ENCODE measurements at places on chromosomes 7 and 10.

DNA sequence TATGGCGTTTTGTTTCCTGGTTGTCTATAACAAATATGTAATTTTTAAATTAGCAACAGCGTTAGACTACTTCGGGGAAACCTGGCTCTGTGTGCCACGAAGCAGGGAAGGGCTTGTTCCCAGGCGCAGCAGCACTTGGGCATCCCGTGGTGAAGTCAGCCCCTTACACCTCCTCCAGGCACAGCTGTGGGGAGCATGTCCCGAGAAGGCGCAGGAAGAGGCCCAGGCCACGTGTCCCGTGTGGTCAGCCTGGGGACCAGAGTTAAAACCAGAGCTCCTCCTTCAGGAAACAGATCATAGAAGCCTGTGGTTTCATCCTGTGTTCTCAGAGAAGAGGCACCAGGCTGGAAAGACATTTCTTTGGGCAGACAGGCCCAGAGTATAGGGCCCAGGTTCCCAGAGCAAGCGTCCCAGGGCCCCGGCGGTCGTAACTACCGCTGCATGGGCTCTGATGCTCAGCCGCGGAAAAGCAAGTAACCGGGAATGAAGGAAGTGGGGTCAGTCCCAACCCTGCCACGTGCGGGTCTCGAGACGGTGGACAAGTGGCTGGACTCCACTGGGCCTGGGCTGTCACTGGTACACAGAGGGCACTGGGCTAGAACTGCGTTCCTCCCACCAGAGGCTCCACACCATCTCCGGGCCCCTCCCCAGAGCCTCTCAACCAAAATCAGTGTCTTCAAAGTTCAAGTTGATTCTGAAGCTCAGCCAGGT lies 7.1 kb downstream of the NUDT1 start:
- no peak for DNase-seq

- no peak for DNase-seq
Observed at GRCh38 chr7:142860968-142861367, 6.1 kb downstream of the EPHB6 start.

DNA sequence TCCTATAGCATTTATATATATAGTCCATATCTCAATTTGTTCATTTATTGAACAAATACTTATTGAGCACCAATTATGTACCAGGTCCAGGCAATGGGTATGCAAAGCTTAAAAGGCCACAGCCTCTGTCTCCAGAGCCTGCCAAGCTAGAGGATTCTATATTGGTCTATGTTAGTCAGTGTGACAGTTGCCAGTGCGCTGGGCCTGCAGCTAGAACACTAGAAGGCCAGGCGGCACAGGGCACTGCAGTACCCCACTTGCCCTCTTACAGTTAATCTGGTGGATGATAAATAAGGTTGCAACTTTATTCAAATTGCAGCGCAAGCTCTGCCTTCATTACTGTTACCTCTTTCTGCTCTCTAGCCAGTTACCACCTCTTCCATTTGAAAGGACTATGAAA lies 68.8 kb downstream of the PPP1R3C start:
- no peak for DNase-seq

DNA sequence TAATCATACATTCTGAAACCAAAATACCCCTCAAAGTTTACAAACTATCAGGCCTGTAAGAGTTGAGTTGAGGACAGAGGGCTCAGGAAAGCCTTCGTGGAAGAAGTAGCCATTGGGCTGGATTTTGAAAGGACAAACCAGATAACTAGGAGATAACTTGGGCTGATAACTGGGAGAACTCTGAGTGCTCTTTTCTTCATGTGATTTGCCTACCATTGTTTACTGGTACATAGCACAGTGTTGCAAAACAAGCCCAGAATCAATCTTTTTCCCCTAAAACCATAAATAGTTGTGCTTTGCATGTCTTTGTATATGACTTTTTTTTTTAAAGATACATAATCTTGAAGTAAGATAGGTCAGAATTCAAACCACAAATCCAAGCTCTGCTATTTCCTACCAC lies 106.7 kb upstream of the ITGB1 start:
- no peak for DNase-seq

DNA sequence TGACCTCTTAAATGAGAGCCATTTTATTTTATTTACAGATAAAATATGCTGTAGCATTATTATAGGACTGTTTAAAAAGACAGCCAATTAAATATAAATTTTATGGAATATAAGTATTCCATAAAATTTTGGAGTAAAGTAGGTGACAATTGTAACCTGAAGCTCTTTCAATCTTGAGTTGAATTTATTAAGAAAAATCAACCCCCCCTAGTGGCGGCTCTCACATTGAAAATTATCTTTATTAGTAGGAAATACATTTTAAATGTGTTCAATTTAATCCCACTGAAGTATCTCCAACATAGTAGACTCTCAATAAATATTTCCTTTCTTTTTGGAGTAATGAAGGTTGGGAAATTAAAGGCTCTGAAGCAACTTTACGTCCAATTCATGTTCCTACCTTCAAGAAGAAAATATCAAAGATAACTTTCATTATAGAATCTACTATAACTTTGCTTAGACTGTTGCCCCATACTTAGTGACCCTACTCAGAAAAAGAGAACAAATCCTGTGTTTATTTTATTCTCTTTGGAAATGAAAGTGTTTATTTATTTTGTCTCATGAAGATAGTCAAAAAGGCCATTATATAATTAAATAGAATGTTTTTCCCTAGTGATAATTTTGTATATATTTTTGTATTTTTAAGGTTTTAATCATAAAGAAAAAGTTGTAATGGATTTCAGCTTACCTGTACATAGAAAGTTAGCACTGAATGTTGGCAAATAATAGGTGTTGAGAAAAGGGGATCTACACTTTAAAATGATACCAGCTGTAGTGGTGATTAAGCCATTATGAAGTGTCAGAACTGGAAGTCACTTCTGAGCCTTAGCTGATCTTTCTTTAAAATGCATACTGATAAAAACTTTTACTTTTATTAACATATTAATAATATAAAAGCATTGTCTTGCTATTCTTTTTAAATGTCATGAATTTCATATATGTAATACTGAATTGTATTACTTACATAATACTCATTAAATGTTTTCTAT lies 3.3 kb downstream of the AHR start:
- peak; percentile 63 for DNase-seq

- no peak for DNase-seq
Observed at GRCh38 chr10:77233466-77233865, 404.1 kb downstream of the KCNMA1 start.

- no peak for DNase-seq
Observed at GRCh38 chr7:82633592-82633991, 190.0 kb upstream of the CACNA2D1 start.

DNA sequence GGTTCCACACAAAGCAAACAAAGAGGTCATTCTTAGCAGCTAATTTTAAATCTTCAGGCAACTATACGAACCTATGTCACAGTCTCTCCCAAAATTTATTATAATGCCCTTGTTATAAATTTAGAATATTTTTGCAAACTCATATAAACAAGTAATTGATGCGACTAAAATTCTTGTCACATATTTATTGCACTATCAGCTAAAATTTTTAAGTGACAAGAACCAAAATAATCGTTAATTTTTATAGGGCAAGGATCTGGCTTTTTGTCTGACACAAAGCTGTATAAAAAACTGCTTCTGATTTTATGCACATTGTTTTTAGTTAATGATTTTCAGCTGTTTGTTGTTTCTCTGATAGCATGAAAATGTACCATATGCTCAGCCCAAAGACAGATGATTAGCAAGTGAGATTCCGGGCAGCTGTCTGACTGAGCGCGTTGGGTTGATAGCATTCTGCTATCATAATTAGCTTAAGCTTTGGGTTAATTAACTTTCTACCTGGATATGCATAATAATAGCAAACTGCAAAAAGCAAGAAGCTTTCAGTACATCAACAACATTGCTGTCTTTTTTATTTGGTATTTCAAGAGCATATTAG lies 136.0 kb downstream of the MGMT start:
- DNase-seq, result no peak

GRCh38 chr7:140031364-140031763 lies 31.4 kb downstream of the PARP12 start:
- DNase-seq, result no peak

DNA sequence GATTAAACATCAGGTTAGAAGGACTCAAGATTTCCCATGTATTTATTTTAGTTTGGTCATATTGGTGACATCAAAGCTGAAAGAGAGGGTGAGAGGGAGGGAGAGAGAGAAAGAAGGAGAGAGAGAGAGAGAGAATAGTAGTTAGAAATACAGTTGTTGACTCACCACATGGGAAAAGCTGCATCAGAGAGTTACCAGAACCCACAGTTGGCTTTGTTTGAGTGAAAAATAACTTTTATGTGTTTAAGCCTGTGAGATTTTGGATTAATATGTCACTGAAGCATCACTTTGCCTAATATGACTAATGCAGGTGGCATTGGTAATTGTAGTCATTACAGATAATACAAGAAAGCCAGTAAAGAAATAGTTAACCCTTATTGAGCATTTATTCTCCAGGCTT lies 303.9 kb downstream of the REEP3 start:
- no peak for DNase-seq

- peak; percentile 33 for DNase-seq
Observed at GRCh38 chr10:42977032-42977416, 99.8 kb upstream of the RET start.

- no peak for DNase-seq
Observed at GRCh38 chr10:60663850-60664249, 114.4 kb upstream of the CDK1 start.

GRCh38 chr10:1652151-1652550 lies 85.2 kb downstream of the ADARB2 start:
- DNase-seq, result peak; percentile 45

DNA sequence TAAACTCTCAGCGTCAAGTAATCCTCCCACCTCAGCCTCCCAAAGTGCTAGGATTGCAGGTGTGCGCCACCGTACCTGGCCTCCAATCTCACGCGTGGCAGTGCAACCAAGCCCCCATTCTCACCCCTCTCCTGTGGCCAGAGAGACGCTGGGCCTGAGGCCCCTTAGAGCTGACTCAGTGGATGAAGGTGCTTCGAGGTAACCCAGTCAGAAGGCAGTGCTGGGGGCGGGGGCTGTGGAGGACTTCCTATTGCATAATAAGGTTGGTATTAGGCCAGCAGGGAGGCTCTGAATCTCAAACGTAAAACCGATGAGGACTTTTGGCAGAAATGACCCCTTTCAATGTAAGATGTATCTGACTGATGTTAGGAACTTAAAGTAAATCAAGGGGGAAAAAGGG lies 229.3 kb downstream of the USP6NL start:
- DNase-seq, result no peak

- DNase-seq, result no peak
Observed at GRCh38 chr7:118076564-118076963, 107.4 kb upstream of the LSM8 start.

DNA sequence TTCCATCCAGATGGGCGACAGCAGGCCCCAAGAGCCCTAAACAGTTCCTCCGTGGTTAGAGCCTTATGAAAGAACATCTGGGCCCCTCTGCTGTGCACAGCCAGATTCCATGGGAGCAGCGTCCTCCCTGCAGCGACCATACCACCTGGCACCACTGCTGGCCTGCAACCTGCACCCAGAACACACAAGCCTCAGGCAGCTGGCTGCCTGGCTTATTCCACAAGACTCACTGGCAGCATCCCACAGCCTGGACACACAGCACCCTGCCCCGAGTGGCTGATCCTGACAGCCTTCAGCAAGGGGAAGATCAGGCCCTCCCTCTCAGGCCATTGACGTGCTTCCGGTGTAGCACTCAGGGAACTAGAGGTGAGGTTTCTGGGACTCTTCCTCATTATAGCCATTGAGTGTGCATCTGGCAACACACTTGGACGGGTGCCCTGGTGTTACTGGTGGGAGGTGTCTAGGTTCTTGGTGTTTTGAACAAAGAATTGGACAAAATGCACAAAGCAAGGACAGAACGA lies 33.7 kb upstream of the ERCC6 start:
- DNase-seq, result no peak

DNA sequence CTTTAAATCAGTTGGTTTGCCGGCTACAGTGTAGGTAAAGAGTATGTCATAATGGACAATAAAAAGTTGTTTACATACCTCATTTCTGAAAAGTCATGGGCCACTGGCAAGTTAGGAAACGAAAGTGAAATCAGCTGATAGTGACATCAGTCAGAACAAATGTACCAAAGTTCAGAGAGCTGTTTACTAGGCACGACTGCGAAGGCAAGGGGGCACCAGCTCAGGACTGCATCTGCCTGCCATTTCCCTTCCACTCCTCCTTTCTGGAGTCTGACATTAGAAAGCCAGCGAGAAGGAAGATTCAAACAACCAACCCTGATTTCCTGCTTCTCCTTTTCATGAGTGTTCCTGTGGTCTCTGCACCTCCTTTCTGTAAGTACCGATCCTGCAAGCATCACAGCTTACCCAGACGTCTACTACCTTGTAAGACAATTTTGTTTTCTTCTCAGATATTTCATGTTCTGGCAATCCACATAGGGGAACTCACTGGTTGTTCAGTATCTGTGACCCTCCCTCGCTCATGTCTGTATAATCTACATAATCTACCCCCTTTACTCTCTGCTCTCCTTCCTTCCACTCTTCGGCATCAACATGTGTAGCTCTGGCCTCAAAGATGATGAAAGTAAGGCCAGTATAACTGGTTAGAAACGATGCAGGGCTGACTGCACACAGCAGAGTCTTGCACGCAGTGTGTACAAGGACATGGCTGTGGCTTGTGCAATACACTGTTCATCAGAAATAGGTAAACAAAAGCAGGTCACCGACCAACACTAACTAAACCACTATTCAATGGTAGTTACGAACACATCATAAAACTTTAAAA lies at the start of gene TMEM140:
Gene TMEM140, plus strand, starts transcription at position 174 of the 823 bp plus-strand sequence. CDS start 16,370 bp downstream, outside the sequence.
- DNase-seq, result no peak

GRCh38 chr7:12907774-12908173 lies 220.3 kb downstream of the ARL4A start:
- DNase-seq, result no peak

- no peak for DNase-seq
Observed at GRCh38 chr7:25982684-25983083, 169.3 kb upstream of the NFE2L3 start.

DNA sequence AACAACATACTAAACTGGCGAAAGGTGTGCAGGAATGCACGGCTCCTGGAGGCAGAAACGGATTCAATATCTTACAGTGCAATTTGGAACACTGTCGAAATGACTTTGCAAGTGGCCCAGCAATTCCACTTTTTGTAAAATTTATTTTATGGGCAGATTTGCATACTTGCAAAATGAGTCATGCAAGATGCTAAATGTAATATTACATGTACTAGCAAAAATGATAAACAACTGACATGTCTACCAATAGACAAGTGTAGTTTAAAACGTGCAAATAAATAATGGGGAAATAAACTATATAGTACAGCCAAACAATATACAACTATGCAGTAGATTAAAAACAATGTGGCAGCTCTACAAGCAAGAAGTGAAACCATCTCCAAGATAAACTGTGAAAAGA lies 97.7 kb downstream of the ARHGAP12 start:
- DNase-seq, result no peak

- DNase-seq, result peak; percentile 71
Observed at GRCh38 chr7:131188367-131189339, 139.0 kb upstream of the MKLN1 start.

DNA sequence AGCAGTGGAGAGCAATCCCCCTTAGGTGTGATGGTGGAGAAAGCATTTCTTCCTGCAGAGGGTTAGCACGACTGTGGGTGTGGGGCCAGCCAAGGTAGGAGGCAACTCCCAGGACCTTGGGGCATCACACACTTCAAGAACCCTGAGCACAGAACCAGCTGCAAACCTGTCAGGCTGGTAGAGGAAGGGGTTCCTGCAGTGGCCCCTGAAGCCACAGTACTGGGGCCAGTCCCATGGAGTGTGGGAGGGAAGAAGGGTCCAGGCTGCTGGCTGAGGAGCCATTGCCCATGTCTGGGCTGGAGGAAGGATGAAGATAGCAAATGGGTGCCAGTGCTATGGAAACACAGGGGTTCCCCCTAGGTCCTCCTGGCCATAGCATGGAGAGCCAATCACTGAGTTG lies 110.5 kb downstream of the VWC2 start:
- no peak for DNase-seq
